ENCODE measurements at places on chromosomes 2 and 18.

DNA sequence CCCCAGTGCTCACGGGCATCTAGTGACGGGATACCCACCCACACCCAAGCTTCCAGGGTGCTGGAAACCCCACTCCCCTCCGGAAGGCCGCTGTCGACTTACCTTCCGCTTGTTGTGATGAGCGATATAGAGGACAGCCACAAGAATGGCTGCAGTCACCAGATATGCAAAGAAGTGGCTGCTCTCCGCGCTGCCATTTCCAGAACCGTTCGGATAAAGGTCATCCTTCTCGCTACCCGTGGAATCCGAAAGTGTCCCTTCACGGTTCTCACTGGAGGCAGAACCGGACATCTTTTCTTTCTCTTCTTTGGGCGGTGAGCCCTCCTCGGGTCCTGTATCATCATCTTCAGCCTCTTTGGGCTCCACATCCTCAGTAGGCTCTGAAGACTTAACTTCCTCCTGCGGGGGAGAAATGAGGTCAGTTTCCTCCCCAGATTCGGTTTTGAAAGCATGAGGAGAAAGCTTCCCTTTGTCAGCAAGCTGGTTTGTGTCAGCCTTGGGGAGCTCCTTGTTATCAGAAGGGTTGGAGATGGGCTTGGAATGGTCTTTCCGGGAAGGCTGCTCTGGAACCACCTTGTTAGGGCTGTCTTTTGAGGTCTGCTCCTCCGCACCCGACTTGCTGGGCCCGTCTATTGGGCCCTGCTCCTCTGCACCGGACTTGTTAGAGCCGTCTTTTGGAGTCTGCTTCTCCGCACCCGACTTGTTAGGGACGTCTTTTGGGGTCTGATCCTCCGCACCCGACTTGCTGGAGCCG is 1.2 kb downstream of the TGOLN2 start:
- DNase-seq, result peak; percentile 35

DNA sequence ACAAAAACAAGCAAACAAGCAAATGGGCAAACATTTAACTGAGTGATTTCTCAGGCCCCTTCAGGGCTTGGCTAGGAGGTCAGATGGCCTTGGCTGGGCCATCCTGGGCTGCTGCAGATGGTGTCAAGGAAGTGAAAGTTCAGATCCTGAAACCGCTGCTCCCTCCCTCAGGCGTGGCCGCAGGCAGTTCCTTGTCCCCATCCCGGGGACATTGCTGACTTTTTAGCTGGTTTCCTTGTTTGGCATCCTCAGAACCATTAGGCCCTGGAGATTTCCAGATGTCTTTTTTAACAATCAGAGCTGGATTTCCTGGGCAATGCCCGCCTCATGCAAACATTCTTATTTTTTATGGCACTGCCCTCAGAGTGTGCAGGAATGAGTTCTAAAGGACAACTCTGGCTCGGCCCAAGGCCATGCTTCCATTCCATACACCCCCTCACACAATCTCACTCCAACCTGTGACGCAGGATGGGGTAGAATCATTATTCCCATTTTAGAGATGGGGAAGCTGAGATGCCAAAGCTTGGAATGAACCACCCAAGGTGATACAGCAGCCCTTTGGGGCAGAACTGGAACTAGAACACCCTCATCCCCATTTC is 86.1 kb upstream of the ZCCHC2 start:
- no peak for DNase-seq

GRCh38 chr2:31151501-31151900 is 13.3 kb upstream of the GALNT14 start:
- no peak for DNase-seq

- DNase-seq, result no peak
These were observed 101.3 kb downstream of the SATB2 start for GRCh38 chr2:199356412-199356811.

DNA sequence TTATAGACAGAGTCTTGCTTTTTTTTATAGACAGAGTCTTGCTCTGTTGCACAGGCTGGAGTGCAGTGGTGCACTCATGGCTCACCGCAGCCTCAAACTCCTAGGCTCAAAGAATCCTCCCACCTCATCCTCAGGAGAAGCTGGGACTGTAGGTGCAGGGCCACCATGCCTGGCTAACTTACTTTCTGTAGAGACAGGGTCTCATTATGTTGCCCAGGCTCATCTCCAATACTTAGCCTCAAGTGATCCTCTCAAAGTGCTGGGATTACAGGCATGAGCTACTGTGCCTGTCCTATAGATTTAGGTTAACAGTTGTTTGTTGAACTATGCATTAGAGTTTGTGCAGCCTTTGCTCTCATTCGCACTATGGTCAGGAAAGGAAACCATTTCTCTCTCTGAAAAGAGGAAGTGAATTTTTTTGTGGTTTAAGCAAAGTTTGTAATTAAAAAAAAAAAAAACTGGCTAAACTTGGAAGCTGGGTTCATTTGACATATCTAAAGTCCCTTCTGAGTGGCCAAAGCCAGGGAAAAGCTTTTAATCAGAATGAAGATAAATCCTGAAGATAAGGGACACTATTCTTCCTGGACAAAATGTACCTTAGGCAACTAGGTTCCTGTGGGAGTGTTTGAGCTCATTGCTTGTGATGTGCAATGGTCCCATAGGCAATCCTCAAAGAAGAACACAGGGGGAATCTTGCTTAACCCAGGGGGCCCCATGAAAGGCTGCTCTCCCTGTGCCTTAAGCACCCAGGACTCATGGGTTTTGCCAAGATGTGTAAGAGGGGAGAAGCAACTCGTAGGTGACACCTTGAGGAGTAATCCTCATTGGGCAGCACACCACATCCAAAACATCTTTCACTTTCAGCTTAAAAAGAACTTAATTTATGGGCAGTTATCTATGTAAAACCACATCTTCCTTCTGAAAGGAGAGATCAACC is 201.7 kb downstream of the MREG start:
- DNase-seq, result no peak

- no peak for DNase-seq
These were observed 673.9 kb upstream of the ACVR2A start for GRCh38 chr2:147170932-147171331.

Measured in T-helper 9 cell (primary cell).